Tongue (tissue), 3 donors: ENCODE measurements at places on chromosomes 11 and 22.
A peak's percentile ranks its signal among the peaks of the same experiment; 100 is the strongest.

- DNase-seq = no peak
Measured at GRCh38 chr22:19070397-19071169, 51.6 kb downstream of the DGCR2 start.

GRCh38 chr11:22162756-22163155 is 30.1 kb upstream of the ANO5 start:
- DNase-seq = no peak

DNA sequence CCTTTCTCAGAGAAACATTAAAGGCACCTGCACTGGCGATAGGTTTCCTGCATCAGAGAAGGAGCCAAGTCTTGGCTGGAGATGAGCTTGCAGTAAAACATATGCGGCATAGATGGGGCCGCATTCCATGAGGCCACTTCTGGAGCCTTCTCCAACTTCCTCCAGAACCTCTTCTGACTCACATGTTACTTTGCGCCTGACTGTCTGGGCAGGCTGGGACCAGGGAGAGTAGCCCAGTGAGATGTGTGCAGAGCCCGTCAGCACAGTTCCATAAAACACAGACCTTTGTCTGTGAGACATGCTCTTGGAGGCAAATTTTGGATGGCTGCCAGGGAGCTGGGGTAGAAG is 55.4 kb upstream of the BID start:
- no peak for DNase-seq

GRCh38 chr11:81857386-81857785 is 876.3 kb downstream of the FAM181B start:
- peak; percentile 14 for DNase-seq

- peak; percentile 7 for DNase-seq
Measured at GRCh38 chr11:74522776-74523175, 29.3 kb upstream of the LIPT2 start.

- peak; percentile 55 for DNase-seq
Measured at GRCh38 chr11:29328961-29329441, 687.8 kb downstream of the KCNA4 start.

GRCh38 chr11:35330156-35330889 is 89.0 kb downstream of the SLC1A2 start:
- no peak for DNase-seq

DNA sequence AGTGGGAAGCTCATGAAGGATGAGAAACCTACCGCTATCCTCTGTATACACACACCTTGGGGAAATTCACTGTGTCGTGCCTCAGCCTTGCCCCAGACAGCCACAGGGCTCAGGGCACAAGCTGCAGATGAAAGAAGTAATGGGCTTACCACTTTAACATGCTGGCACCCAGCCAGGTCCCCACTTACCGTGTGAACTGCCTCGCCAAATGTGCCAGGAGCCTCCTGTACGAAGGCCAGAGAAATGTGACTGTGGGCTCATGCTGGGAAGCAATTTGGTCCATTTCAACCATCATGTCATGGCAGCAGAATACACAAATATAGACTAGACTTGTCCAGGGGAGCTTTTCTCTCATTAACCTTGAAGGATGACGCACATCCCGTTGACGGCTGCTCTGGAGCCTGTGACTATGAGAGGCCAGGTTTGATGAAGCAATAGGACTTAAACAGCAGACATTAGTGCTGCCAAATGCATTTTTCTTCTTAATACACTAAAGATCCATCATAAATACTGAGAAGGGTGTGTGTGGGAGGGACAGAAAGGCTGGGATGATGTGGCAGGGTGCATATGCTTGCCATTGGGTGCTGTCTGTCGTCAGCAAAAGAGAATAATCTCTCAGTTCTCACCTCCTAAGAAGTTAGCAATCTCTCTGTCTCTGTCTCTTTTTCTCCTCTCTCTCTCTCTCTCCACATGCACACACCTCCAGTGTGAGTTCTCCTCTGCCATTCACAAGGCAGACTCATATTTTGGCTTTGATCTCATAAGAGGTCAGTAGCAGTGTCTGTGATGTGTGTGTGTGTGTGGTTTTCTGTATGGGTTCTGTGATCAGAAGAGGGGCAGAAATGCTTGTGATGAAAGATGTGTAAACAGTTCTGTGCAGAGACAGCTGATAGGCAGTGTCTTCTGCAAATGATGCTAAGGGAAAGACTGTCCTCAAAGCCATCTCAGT is 142.4 kb downstream of the KIRREL3 start:
- DNase-seq = peak; percentile 10

GRCh38 chr11:117477721-117478120 is 150.1 kb downstream of the CEP164 start:
- no peak for DNase-seq

GRCh38 chr11:83521647-83522596 is 235.8 kb upstream of the CCDC90B start:
- no peak for DNase-seq

DNA sequence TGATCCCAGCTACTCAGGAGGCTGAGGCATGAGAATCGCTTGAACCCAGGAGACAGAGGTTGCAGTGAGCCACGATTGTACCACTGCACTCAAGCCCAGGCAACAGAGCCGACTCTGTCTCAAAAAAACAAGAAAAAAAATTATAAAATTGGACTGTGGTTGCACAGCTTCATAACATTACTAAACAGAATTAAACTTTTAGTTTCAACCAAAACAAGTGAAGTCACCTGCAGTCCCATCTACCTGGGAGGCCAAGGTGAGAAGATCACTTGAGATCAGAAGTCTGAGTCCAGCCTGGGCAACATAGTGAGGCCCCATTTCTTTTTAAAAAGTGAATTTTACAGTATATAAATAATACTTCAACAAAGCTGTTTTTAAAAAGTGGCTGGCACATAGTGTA is 47.8 kb upstream of the CD5 start:
- no peak for DNase-seq

GRCh38 chr11:11396301-11397035 is 43.4 kb upstream of the CSNK2A3 start:
- DNase-seq = peak; percentile 56

DNA sequence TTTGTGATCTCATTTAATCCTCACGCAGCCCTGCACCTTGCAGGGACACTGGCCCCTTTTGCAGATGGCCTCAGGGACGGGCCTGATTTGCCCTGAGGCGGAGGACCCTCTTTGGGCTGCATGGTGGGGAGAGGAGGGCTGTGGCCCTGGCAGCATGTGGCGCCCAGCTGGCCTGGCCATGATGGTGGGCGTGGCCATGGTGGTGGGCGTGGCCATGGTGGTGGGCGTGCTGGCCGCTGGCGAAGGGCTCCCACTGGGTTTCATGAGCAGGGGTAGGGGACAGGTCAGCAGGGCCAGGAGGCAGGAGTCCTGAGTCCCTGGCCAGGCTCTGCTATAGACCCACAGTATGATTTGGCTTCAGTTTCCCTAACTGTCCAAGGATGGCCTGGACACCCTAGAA is 13.1 kb downstream of the WNT11 start:
- DNase-seq = no peak

- no peak for DNase-seq
Measured at GRCh38 chr11:81030186-81030585, 1589.4 kb upstream of the TENM4 start.

GRCh38 chr11:1283091-1283511 is 26.3 kb downstream of the TOLLIP start:
- no peak for DNase-seq

GRCh38 chr11:116481126-116481675 is 291.6 kb downstream of the BUD13 start:
- DNase-seq = no peak

GRCh38 chr11:122616718-122617117 is 38.8 kb upstream of the UBASH3B start:
- no peak for DNase-seq

GRCh38 chr11:85718991-85719807 is 33.2 kb upstream of the CCDC89 start:
- peak; percentile 95 for DNase-seq

GRCh38 chr22:30414525-30415047 is 11.0 kb upstream of the MTFP1 start:
- no peak for DNase-seq

GRCh38 chr11:126751242-126751641 is 249.3 kb downstream of the KIRREL3 start:
- peak; percentile 62 for DNase-seq

- no peak for DNase-seq
Measured at GRCh38 chr22:45754822-45755221, 83.2 kb downstream of the ATXN10 start.

- DNase-seq = no peak
Measured at GRCh38 chr11:74084796-74085541, 76.1 kb upstream of the UCP3 start.
